ENCODE measurements at places on chromosomes 16 and 17.

- DNase-seq = no peak
Observed at GRCh38 chr17:77489239-77489892, 348.6 kb downstream of the SEC14L1 start.

DNA sequence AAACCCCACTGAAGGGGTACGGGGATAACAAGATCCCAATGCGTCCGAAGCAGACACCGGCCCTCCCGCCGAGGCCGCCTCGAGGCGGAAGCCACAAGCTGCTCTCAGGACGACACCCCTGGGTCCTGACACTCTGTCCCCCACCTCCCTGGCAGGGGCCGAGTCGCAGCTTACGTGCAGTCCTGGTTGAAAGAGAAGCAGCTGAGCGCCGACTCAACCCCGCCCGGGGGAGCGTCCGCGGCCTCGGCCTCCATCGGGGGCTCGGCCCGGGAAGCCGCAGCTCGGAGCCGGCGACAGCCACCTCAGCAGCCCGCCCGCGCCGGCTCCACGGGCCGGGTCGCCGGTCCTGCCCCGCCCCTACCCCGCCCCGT, at the start of gene WIPI1:
Gene WIPI1, minus strand, starts transcription at position 329 of the 371 bp plus-strand sequence. Its CDS starts 75 bp downstream, at position 254.
- DNase-seq = no peak

- DNase-seq = no peak
Observed at GRCh38 chr17:50270435-50271362, 3.6 kb upstream of the TMEM92 start.

DNA sequence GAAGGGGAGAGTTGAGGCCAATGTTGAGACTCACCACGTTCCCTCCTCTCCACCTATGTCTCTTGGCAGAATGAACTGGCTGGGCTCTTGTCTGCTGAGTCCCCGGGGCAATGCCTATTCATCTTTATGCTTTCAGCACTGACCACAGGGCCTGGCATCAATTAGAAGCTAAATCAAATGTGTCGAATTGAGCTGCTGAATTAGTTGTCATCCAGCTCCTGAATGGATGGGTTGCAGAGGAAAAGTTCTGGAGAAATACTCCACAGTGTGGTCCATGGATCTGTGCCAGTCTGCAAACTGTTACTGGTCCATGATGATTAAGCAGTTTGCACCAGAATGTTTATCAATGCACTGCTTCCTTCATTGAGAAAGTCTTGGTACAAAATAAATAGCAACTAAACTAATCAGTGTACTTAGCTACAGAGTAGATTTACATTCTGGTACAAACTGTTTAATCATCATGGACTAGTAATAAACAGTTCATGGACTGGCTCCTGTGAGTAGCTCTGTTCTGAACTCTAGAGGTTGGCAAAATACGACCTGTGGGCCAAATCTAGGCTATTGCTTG, 4.6 kb downstream of the CNGB1 start:
- DNase-seq = no peak

DNA sequence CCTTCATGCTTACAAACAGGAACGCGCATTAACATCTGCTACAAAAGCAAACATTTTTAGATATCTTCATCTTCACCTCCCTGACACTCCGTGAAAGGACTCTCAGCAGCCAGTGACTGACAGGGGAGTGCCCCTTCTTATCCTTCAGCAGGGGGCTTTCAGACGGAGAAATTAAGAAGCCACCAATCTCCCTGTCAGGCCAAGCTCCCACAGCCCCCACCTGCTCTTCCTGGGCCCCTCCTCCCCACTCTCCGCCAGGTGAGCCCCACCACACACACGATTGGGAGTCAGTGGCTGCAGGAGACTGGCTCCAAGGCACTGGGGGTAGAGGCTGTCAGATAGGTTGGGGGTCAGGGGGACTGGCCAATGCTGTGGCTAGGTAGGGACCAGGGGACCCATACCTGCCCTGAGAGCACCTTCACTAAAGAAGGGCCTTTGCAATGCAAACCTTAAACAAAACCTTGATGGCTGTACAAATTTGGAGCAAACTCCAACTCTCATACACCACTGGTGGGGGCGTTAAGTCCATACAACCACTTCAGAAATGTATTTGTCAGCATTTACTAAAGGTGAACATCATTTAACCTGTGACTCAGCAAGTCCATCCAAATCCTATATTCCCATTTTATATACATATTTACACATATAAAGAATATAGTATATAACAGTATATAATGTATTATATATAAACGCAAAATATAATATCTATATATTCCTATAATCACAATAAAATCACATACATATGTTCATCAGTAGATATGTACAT, 232.2 kb downstream of the ZNF423 start:
- no peak for DNase-seq

DNA sequence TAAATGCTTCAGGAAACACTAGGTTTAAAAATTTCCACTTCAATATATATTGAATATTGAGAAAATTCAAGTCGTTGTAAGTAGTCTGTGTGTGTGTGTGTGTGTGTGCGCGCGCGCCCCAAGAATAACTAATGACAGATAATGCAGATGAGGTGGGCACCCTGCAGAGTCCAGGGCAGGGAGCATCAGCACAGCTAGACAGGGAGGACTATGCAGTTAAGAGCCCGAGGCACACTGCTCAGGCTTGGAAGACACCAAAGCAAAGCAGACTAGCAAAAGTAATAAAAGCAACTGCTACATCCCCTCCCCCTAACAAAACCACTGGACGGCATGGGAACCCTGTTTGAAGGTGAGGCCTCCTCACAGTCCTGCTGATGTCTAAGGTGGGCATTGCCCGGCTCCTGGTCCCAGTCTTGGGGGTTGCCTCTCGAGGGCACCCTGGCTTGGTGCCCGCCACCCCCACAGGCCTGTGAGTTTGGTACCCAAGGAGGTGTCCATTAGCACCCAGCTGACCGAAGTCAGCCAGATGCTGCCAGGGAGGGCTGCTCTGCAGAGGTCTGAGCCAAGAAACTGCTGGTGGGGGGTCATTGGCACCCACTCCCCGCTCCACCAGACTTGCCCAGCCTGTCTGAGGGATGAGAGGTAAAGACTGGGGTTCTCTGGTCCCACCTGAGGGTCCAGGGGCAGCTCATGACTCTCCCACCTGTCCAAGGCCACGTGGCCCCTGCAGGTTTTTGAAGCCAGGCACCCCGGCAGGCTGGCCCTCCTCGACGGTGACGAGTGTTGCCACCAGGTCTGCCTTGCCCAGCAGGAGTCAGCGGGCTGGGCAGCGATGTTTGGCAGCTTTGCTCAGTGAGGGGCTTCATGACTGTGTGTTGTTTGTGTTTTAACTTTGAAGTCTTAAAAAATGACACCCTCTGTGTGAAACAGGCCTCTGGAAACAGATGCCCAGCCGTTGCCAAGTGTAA, 18.7 kb downstream of the LRRC75A start:
- DNase-seq = no peak

DNA sequence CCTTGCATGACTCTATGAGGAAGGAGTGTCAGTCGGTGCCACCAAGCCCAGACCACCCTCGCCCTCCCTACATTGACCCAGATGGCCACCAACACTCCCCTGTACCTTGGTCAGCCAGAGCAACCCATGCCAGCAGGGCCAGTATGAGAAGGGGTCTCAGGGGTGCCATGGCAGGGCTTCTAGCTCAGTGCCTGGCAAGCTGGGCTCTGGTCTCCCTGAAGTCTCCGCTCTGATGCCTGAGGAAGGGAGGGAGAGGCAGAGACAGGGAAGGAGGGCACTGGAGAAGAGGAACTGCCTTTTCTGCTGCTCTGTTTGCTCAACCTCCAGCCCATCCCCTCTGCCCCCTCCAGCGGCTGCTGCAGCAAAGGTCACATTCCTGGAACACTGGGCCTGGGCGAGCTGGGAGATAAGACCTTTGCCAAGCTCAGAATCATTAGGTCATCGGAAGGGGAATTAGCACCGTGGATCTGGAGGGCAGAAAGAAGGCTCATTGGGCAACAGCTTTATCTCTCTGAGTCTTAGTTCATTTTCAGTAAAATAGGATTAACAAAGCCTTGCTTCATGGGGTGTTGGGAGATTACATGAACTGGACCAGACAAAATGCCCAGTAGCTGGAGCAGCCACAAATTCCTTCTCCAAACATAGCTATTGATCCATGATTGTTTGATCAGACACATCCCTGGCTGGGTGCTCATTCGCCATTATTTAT, at the start of gene VTN:
Gene VTN, minus strand, starts transcription at position 273 of the 709 bp plus-strand sequence. Its CDS starts 104 bp downstream, at position 169.
- DNase-seq = no peak

GRCh38 chr16:22670551-22671041, 143.4 kb upstream of the HS3ST2 start:
- DNase-seq = no peak

- no peak for DNase-seq
Observed at GRCh38 chr17:74334393-74335039, 8.5 kb downstream of the KIF19 start.

- no peak for DNase-seq
Observed at GRCh38 chr17:7403727-7403976, 245 bp downstream of the TMEM256 start.

- DNase-seq = no peak
Observed at GRCh38 chr17:7476494-7476893, 2.9 kb downstream of the ZBTB4 start.

GRCh38 chr17:21288571-21289017, 4.1 kb downstream of the MAP2K3 start:
- no peak for DNase-seq

- peak; percentile 28 for DNase-seq
Observed at GRCh38 chr16:56938664-56939513, 6.9 kb downstream of the HERPUD1 start.

- no peak for DNase-seq
Observed at GRCh38 chr17:28811651-28812090, 30.9 kb downstream of the FAM222B start.

DNA sequence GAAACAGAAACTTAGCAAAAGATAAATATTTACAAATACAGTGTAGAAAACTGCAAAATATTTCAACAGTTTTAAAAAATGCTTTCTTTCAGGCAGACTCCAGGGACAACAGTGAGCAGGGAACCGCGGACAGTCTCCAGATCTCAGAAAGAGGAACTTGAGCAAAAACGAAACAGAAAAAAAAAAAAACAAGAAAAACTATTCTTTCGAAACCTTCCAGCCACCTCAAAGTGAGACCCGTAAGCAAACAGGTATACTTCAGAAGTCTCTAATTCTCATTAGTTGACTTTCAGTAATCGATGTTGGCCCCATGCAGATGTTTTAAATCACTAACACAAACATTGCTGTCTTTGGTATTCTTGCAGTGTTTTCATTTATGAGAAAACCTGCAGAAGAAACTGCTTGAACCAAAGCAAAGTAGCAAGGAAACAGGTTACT, 15.7 kb upstream of the CCL1 start:
- DNase-seq = no peak

- no peak for DNase-seq
Observed at GRCh38 chr16:10827691-10828341, 9.2 kb upstream of the TVP23A start.

GRCh38 chr17:37698132-37698910, 46.5 kb downstream of the HNF1B start:
- DNase-seq = no peak

DNA sequence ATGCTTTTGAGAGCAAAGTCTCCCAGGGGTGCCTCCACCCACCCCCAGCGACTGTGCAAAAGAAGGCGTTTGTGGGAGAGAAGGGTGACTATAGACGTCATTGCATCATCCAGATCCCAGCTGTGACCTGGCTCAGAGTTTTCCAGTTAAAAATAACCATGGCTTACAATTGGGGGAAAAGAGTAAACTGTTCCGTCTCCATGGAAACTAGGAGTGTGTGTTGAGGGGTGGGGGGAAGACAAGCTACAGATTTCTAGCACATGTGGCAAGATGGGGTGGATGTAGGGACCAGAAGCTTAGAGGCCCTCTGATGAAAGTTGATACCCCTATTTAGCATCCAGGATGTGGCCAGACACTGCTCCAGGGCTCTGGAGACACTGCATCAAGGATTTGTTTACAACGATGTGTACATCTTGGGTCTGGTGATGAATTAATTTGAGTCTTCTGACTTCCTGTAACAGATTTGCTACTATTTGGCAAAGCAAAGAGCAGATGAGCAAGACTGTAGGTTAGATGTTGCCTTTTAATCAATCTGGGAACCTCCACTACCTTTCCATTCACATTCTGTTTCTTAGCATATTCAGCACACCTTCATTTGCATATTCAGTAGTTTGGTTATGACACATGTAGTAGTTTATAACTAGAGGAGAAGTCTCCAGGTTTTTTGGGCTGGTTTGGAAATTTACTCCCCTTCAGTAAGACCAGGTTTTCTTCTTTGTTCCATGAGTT, 6.2 kb upstream of the DUSP14 start:
- no peak for DNase-seq

GRCh38 chr17:12549499-12550041, 116.1 kb upstream of the MYOCD start:
- DNase-seq = no peak

- no peak for DNase-seq
Observed at GRCh38 chr16:26371349-26371869, 679.6 kb downstream of the HS3ST4 start.

Data from effector memory CD8-positive, alpha-beta T cell (primary cell).